ENCODE measurements at places on chromosomes 1 and 21.

DNA sequence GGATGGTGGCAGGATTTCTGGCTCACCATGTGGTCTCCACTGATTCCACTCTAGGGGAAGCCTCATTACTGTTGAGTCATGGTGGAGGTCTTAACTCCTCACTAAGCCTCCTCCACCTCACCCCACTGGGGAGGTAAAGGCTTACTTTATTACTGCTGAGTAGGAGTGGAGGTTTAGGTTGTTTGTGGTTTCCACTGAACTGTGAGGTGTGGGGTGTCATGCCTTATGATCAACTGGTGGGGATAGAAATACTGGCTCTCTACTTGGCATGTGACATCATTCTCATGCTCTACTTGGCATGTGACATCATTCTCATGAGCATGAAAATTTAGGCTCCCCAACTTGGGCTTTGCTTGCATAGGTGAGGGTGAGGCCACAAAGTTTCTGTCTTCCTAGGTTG is 35.6 kb downstream of the COL6A1 start:
- no peak for DNase-seq

DNA sequence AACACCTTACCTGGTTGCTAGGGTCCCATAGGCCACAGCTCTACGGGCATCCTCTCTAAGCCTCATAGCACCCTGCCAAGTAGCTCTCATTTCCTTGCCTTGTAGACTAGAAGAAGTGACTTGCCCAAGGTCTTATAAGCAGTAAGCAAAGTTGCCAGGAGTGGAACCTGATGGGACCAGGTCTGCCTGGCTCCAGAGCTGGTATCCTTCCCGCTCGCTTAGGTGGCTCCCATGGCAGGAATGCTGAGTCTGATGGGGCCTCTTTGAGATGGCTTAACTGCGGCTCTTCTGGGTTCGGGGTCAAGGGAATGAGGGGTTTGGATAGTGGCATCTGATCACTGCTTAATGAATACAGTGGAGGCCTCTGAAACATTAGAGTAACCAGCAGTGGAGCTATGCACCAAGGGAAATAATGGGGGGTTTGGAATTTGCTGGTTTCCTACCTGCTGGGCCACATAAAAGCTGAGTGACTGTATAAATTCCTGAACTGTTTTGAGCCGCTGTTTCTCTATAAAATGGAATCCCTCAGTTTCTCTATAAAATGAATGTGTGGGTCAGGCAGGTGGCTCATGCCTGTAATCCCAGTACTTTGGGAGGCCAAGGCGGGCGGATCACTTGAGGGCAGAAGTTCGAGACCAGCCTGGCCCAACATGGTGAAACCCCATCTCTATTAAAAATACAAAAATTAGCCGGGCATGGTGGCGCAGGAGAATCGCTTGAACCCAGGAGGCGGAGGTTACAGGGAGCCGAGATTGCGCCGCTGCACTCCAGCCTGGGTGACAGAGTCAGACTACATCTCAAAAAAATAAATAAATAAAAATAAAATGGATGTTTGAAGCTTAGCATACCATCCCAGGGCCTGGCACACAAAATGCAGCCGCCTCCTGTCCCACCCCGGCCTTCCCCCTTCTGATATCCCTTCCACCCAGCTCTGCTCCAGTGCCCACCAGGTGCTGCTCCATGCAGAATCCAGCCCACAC is 12.4 kb downstream of the FAM151A start:
- DNase-seq = no peak

GRCh38 chr1:12191242-12192032 is 24.6 kb downstream of the TNFRSF1B start:
- DNase-seq = no peak

GRCh38 chr1:89589515-89589914 is 43.4 kb upstream of the LRRC8C start:
- no peak for DNase-seq

DNA sequence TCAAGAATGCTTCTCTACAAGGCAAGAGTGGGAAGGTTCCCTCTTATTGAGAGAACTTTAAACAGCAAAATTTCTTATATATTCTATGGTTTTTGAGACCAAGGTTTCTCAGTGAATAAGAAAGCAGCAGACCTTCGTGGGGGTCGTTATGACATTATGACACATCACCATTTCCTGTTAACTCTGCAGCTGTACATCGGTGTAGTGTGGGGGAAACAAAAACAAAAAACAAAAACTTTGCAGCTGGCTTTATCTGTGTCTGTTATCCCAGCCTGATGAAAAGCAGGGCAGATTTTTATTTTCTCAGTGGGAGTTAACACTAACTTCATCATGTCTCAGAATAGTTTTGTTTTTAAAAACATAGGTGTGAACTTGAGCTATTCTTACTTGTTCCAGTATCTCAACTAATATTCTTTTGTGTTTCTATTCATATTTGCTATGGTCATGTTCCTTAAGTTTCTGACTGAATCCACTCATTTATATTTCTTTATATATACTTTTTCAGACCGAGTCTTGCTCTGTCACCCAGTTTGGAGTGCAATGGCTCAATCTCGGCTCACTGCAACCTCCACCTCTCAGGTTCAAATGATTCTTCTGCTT is 2.1 kb downstream of the SDE2 start:
- DNase-seq = no peak

DNA sequence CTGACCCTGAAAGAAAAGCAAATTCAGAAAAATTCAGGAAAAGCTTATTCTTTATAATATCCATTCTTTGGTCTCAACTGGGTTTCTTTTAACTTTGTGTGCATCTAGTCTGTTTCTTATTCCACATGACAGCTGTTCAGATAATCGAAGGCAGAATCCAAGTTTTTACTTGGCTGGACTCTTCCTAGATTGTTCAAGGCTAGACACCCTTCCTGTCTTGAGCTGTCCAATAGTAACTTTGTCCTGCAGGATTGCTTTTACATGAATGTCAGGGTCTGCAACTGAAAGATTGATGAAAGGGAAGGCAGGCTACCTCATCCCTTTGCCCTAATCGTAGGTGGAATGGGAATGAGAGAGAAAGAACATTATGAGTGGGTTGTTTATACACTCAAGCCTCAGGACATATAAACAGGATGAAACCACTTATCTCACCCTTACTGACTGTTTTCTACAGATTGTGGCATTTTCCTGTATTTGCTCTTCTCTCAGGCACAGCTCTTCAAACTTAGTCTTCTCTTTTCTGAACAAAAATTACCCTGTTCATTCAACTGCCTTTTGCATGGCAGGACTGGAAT is 76.9 kb downstream of the LEPR start:
- no peak for DNase-seq

All from esophagus squamous epithelium (tissue), 5 donors.